Nephron progenitor cell (in vitro differentiated cells): ENCODE measurements at places on chromosomes 3 and 15.

- DNase-seq: no peak
These were observed 76.2 kb downstream of the TGFBR2 start for GRCh38 chr3:30682434-30683155.

DNA sequence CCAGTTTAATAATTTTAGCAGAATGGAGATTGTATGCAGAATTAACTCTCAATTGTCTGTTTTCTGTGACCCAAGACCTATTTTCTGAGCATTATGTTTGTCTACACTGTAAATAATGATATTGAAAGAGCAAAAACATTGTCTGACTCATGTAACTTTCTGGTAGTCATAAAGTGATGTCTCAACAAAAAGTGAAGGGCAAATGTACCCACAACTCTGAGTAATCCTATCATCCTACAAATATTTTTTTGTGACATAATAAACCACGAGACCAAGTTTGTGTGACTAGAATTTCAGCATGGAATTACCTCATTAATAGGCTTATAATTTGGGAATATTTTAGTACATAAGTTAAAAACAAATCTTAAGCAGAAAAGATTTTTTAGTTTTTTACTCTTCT, 15.4 kb upstream of the ABHD10 start:
- no peak for DNase-seq

- DNase-seq: no peak
These were observed 400.8 kb upstream of the THBS1 start for GRCh38 chr15:39180030-39180429.

- DNase-seq: no peak
These were observed 94.4 kb downstream of the TMCO5A start for GRCh38 chr15:38028869-38029268.

DNA sequence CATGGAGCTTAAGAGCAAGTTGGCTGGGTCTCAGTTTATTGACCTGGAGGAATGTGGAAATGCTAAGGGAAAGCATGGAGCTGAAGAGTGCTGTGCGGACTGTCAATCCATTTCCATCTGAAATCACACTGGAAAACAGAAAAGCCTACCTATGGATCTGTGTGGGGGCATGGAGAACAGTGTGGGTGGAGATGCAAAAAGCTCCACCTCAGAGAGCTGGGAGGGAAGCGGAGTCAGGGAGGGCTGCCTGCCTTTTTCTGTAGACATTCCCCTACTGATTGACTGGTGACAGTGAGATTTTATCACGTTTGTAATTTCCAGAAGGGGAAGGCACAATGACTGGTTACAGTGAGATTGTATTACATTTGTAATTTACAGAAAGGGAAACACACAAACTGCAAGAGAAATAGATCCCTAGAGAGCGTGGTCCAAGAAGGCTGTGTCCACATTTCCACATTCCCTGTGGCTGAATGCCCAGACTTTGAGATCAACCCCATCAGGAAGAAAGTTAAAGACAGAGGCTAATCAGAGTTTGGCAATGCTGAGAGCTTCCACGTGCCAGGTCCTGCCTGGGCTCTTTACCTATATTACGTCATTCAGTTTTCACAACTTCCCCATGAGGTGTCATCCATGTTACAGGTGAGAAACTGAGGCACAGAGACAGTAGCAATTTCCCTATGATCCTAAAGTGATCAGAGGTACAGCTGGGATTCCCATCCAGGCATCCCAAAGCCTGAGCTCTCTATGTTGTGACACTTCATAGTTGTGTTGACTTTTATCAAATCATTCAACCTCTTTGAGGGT, 67.7 kb upstream of the NSMCE3 start:
- DNase-seq: no peak

DNA sequence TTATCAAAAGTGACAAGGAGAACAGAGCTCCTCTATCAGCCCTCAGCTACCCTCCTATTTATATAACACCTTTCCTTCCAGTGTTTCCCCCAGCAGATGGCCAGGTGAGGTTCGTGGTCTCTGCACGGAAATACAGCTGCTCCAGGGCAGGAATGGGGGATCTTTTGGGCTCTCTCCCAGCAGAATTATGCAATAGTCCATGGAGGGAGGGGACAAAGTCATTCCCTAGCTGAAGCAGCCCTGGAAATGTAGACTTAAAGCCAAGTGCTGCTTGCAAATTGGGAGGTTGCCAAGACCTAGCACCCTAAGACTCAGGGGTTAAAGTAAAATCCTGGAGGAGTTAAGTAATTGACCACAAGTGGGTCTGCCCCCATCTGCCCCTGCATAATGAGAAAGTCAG, 256.3 kb downstream of the LRTM1 start:
- no peak for DNase-seq

GRCh38 chr3:88141458-88142083, 8.2 kb upstream of the C3orf38 start:
- DNase-seq: no peak

DNA sequence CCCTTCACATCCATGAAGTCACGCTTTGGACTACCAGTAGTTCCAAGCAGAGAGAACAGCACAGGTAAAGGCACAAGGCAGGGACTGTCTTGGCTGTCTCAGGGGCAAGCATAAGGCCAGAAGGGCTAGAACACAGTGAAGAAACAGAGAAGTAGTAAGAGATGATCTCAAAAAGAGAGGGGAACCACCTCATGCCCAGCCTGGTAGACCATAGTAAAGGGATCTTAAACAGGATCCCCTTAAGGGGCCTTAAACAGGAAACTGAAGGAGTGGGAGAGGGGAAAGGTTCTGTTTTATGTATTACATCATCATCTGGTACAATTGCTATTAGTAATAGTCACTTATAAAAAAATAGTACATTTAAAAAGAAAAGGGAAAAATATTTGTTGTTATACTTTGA, 25.8 kb downstream of the P2RY1 start:
- no peak for DNase-seq

- DNase-seq: no peak
These were observed 34.0 kb downstream of the TPRA1 start for GRCh38 chr3:127556565-127556964.
